AML-193 (cell line): ENCODE measurements at places on chromosomes 16 and 17.

GRCh38 chr17:43946781-43947180, 4.5 kb upstream of the PPY start:
- DNase-seq = no peak

GRCh38 chr17:18224053-18224386, 1.4 kb upstream of the LLGL1 start:
- no peak for DNase-seq

DNA sequence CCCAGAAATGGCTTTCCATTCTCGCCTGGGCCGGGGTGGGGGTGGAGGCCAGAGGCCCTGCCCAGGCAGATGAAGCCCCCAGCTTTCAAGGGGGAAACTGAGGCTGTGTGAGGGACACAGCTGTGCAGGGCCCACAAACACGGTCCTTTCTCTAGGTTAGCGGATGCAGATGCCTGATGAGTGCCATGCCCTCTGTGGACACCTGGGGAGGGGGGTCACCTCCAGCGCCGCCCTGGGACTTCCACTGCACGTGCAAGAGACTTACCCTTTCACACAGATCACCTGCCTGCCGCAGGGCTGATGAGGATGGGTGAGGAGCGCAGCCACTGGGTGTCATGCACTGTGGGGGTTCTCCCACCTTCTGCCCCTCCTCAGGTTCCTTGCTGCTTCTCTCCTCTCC, 2.6 kb upstream of the ANTKMT start:
- no peak for DNase-seq

DNA sequence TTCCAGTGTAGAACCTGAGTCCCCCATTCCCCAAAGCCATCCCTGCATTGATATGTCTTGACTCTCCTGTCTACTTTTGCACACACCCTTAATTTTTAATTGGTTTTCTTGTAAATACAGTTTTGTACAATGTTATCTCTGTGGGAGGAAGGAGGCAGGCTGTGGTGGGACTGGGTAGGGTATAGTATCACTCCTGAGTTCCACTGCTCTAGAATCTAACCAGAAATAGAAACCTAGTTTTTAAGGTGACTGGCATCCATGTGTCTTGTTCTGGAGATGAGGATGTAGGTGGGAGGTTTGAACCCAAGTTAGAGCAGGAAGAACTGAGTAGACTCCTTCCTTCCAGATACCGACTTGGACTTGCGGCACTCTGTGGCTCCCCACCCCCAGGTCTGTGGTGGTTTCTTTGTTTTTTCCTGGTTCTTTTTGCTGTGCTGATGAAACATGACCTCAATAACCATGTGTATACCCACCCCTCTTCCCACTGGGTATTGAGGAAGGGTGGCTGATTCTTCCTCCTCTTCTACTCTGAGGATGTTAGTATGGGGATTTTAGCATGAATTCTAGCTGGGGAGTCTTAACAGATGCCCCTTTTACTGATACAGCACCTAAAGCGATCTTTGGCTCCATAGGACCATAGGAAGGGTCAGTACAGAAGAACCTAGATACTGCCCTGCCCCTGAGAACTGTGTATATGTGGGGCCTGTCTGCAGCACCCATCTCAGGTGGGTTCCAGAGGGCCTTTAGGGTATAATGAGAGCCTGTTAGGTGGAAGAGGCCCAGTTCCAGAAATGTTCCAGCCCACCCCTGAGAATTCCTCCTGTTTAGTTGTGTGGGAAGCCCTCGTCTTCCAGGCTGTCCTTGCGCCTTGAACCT, 48.7 kb downstream of the SF3B3 start:
- DNase-seq = no peak

GRCh38 chr17:55750750-55751657, at the start of gene PCTP:
TSS of gene PCTP (plus strand) at chr17:55751051. CDS start at chr17:55751104, 53 bp downstream.
- peak; percentile 96 for DNase-seq

GRCh38 chr17:11882716-11883115, 114.6 kb downstream of the ZNF18 start:
- DNase-seq = no peak

DNA sequence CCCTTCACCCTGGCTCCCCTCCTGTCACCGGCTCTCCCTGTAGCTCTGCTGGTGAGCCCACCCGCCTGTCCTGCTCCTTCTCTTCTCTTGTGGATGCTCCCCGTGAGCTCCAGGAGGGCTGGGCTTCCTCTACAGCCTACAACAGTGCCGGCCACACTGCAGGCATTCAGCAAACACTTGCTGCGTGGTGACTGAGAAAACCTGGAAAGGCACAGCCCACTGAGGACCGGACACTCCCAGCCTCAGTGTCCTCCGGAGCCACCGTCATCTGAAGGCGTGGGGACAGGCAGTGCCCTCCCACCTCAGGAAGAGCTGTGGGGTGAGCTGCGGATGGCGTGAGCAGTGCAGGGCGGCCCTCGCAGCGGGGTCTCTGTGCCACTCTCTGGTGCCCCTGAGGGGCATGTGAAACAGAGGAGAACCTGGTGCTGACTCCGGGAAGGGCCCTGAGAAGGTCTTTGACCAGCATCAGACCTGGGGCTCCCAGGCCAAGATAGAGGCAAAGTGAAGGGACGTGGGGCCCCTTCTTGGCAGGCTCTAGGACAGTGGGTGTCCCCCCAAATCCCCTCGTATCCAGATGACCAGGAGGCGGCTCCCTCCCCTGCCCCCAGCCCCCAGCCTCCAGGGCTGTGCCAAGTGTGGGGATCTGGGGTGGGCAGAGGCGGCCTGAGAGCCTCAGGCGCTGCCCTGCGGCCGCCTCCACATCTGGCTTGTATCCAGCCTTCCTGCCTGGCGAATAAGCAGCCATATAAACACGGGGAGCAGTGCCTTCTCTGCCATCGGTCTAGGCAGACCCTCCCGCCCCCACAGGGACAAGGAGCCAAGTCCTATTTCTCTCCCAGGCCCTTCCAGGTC, 44.0 kb upstream of the PABPN1L start:
- no peak for DNase-seq

DNA sequence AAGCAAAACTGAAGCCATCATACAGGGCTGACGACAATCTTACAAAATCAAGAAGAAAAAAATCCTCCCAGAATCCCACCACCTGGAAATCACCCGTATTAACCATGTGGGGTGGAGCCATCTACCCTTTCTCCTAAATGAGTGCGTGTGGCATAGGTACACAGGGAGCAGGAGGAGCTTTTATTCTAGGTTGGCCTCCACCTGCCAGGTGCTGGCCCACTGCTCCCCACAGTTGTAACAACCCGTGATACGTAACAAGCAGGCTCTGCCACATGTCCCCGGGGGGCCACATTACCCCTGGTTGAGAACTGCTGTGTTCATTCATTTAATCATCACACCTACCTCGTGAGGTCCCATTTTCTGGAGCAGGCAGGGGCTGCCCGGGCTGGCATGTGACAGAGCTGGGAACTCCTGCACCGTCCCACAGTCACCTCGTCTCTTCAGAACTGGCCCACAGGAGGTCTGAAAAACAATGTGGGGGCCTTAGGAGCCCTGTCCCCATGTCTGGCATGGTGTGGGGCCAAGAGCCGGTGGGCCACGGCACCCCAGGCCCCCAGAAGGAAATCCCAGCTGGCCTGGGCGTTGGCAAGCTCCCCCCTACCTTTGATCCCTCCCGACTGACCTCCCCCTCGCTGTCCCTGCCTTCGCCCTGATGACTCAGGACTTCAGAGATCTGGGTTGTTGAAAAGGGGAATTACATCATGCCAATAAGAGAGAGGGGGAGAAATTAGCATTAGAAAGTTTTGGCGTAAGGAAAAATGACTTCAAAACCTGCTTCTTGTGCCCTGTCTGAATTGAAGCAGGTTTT, 12.9 kb downstream of the CMIP start:
- peak; percentile 26 for DNase-seq

DNA sequence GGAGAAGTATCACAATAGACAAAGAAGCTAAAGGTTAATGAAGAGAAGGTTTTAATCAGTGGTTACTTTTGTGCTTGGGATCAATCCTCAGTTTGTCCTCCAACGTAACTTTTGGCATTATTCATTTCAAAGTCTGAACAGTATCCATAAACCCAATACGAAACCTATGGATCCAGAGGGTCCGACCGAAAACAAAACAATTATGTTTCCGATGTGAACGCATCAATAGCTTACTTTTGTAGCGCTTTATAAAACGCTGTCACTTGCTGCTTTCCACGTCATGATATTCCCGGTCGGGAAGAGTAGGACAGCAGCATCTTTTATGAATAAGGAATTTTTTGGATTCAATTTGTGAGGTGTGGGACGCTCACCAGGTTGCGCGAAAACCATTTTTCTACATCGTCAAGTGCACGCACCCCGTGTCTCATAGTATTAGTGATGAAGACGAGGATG, 383.8 kb downstream of the ZFHX3 start:
- no peak for DNase-seq

- DNase-seq = no peak
Measured at GRCh38 chr17:33297643-33298042, 4.5 kb upstream of the ASIC2 start.

DNA sequence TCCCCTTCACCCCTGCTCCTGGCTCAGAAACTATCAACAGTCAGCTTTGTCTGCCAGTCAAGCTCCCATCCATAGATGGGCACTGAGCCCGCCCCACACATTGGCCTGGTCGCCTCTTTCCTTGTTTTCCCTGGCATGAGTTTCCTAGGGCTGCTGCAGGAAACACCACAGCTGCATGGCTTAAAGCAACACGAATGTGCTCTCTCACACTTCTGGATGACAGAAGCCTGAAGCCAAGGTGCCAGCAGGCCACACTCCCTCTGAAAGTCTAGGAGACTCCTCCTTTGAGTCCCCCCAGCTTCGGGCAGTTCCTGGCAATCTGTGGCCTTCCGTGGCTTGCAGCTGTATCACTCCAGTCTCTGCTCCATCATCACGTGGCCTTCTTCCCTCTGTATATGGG, 69.9 kb downstream of the TBC1D16 start:
- no peak for DNase-seq

DNA sequence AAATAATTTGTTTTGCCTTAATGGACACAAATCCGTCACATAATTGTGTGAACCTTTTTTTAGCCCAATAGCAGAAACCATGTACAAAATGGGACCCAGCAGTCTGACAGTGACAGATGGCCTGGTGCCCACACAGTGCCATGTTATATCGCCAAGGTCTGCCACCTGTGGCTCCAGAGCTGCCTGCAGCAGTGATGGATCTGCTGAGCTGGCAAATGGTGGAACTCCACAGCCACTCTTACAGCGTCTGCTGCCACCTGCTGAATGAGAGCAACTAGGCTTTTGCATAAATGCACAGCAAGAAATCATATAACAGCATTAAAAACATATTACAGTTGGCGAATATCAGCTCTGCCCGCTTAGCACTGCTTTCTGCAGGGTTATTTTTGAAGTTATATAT, 59.4 kb downstream of the NUP93 start:
- peak; percentile 21 for DNase-seq

- peak; percentile 18 for DNase-seq
Measured at GRCh38 chr17:45016823-45017222, 34.6 kb downstream of the DCAKD start.

- no peak for DNase-seq
Measured at GRCh38 chr16:84780544-84781376, 39.0 kb upstream of the CRISPLD2 start.

GRCh38 chr17:80992077-80992947, 671 bp downstream of the CHMP6 start:
- DNase-seq = no peak

DNA sequence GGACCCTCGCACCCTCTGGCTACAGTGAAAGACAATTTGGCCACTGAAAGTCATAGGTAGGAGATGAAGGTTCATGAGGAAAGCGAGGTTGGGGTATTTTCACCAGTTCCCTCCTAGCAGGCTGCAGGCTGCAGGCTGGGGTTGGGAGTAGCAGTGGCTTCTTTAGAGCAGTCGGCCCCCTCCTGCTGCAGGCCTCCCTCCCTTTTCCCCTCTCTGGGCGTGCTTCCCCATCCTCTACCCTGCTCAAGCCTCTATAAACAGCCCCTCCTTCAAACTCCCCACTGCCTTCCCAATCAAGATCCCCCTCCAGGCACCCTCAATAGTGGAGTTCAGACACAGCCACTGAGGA, 41.8 kb downstream of the GAS7 start:
- DNase-seq = no peak

- DNase-seq = no peak
Measured at GRCh38 chr17:69064476-69064875, 3.7 kb upstream of the ABCA9 start.

- DNase-seq = no peak
Measured at GRCh38 chr16:58492735-58493134, 7.2 kb upstream of the NDRG4 start.

- DNase-seq = no peak
Measured at GRCh38 chr17:33871720-33872540, 383.2 kb upstream of the CCL2 start.

GRCh38 chr16:23072769-23073549, 76.3 kb downstream of the USP31 start:
- no peak for DNase-seq

- DNase-seq = no peak
Measured at GRCh38 chr16:54226296-54227010, 60.1 kb downstream of the IRX3 start.

- peak; percentile 57 for DNase-seq
Measured at GRCh38 chr16:66605979-66606751, 1.7 kb downstream of the CMTM3 start.

GRCh38 chr17:78972507-78973105, 7.1 kb downstream of the LGALS3BP start:
- no peak for DNase-seq

DNA sequence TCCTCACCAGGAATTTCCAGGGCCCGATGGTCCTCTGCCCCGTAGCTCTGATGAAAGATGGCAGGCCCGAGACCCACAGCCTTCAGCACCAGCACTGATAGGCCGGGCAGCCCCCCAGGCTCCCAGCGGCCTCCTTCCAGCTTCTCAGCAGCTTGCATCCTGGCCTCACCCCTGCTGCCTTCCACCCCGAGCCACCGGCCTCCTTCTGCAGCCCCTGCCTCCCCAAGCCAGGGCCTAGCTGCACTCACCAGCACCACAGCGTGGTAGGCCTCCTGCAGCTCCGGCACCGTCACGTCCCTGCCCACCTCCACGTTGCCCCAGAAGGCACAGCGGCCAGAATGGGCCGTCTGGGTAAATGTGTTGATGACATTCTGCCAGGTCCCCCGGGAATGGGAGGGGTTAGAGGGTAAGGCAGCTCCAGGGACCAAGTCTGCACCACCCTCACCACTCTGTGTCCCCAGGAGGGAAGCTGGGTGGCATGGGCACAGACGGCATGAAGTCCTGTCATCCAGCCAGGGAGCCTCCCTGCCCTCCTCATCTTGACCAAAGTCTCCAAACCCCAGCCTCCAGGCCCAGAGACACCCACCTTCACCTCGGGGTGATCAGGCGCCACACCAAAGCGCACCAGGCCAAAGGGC, 6.5 kb downstream of the FDXR start:
- no peak for DNase-seq

GRCh38 chr16:29825145-29826044, 5.1 kb downstream of the MVP start:
- no peak for DNase-seq

GRCh38 chr16:14063618-14064581, 7.2 kb upstream of the MRTFB start:
- DNase-seq = no peak

DNA sequence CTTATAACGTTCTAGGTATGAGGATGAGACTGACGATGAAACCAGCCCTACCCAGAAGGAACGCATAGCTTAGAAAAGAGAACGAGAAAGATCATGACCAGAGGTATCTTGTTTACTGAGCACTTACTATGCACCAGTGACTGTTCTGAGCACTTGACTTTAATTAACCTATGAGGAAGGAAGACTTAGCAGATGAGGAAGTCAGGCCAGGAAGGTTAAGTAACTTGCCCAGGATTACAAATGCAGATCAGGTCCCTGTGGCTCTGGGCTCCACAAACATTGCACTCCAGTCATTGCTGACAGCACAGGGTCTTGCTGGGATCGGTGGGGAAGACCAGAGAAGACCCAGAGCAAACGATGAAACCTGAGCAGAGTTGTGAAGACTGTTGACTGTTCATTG, 7.1 kb downstream of the KRT13 start:
- DNase-seq = peak; percentile 99
